ENCODE measurements at places on chromosomes 16 and 17. TPM values are rescaled to one million over a fixed set of nuclear protein-coding genes. Genes with fewer than 3 reads are reported as not detected.

The SLC13A2 gene
- 0.03 TPM for polyA plus RNA-seq

The IQCK gene
- 3.6 TPM for polyA plus RNA-seq

The EXOC3L1 gene
- 28.5 TPM for polyA plus RNA-seq

The SLC5A11 gene
- polyA plus RNA-seq, result 0.14 TPM

The ABCC12 gene
- polyA plus RNA-seq, result not detected

The ADAD2 gene
- 2.5 TPM for polyA plus RNA-seq

The LPO gene
- 0.06 TPM for polyA plus RNA-seq

The CHAD gene
- not detected for polyA plus RNA-seq

The HOXB1 gene
- not detected for polyA plus RNA-seq

The TSEN54 gene
- 87.8 TPM for polyA plus RNA-seq

The SYT17 gene
- 3.2 TPM for polyA plus RNA-seq

The SOX9 gene
- 0.74 TPM for polyA plus RNA-seq

The GGA3 gene
- 14.1 TPM for polyA plus RNA-seq

All from spleen (tissue), 13 donors.